Activated T-helper 1 cell treated with anti-CD3 and anti-CD28 coated beads, Interleukin-2, amount 50 U/mL, for 16 hours (primary cell): ENCODE measurements at places on chromosomes 11 and 22.

DNA sequence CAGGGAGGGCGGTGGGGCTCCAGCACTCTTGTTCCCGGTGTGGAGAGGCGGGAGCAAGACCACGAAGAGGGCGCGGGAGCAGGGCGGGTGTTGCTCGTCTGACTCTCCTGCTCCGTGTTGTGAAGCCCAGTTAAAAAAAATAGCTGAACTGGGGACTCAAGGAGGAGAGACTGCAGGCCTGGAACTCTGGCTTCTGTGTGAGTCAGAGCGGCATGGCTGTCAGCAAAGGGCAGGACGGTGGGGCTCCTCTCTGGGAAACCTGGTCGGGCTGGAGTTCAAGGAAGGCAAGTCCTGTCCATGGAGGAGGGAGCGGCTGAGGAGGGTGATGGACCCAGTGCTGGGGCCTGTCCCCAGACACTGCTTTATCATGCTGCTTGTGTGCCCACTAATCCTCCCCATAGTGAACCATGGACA lies 152.3 kb downstream of the FEZ1 start:
- no peak for DNase-seq

GRCh38 chr11:134541951-134542350 lies 129.9 kb upstream of the B3GAT1 start:
- DNase-seq = no peak

GRCh38 chr11:16979703-16980622 lies 34.3 kb downstream of the PLEKHA7 start:
- no peak for DNase-seq

DNA sequence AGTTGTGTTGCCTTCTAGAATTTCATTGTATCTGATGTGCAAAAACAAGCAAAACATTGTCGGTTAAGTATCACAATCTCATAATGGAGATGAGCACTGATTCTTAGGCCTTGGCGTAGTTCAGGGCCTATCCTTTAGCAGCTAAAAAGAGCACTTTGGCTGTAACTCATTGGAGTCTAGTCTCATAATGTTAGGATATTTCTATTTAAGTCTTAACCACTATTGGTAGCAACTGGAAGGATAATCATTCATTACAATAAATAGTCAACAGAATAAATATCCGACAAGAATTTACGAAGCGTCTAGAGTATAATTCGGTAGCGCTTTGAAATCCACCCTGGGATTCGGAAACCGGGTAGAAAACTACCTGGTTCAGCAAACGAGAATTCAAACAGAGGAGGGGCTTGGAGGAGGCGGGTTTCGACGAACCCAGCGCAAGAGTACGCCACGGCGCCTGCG lies 461 bp upstream of the EED start:
- peak; percentile 70 for DNase-seq

DNA sequence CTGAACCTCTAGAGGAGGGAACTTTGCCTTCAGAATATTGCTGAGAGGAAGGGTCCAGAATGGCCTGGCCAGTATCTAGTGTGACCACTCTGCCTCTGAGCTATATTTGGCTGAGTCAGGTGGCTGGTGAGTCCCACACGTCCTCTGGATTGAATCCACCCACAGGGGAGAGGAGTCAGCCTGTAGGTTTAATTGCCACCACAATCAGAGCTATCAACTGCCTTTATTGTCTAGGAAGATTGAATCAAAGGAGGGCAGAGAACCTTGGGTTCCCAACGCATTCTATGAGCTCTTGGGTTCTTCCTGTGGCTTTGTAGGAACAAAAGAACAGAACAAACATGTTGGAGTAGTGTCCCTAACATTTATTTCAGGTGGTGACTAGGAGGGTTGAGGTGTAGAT lies 67.7 kb downstream of the ST3GAL4 start:
- no peak for DNase-seq

DNA sequence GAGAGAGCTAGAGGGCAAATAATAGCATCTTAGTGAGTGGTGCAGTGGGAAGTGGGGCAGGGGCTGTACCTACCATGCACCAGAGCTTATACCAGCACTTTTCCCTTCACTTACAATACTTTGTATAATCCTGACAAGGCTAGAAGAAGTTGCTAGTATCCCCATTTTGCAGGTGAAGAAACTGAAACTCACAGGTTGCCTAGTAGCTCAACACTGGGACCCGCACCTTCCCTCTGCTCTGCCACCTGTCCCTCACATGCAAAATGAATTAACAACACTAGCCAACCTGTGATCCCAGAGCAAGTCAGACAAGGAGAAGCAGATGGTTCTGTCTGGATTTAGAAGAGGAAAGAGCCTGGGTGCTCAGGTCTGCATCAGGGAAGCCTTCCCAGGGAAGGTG lies 510.4 kb downstream of the BUD13 start:
- DNase-seq = no peak

DNA sequence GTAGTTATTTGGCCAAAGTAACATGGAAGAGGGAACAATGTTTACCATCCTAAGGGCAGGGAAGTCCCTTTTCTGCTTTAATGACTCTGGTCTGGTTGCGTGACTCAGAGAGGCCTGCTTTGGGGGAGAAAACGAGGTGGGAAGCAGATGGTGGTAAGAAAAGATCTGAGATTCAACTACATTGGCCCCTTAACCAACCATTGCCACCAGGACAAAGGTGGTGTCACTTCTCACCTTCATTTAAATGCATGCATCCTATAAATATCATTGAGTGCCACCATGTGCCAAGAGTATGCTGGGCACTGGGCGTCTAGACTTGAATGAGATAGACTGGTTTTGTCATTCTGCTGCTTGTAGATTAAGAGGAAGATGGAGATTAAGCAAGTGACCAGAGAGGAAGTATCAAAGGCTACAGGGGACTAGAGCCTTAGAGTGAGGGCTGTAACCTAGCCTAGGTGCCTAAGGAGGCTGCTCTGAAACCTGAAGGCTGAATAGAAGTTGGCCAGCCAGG lies 3.6 kb upstream of the SORL1 start:
- no peak for DNase-seq

DNA sequence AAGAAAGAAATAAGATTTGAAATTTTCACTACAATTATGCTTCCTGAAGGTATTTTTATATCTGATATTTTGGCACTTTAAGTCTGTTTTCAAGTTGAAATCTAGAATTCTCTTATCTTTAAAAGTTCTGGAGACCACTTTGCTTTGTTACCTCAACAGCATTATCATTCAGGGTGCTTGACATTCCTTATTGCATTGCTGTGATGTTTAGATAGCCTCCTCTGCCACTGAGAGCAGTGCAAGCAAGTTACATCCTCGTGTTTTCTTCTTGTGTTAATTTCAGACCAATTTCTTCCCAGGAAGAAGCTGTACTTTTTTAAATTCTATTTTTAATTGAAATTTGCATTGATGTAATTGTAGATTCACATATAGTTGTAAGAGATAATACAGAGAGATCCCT lies 333.9 kb upstream of the KIRREL3 start:
- no peak for DNase-seq
